Stimulated activated CD4-positive, alpha-beta T cell treated with anti-CD3 and anti-CD28 coated beads, Interleukin-4, amount 100 ng/mL, for 48 hours (primary cell): ENCODE measurements at places on chromosomes 4 and X.

DNA sequence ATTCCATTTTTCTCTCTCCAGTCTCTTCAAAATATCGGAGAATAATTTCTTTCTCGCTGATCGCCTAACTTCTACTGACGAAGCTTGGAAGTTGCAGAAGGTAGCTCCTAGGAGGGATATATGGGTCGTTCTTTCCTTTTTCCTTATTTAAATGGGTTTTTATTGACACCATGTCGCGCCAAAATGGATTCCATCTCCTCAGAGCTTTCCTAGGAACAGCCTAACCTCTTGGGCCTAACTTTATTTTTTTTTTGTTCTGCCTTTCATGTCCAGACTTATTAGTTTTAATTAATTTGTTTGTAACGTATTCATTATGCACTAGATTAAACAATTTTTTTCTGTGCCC lies 359.4 kb upstream of the ZCCHC13 start:
- no peak for DNase-seq

- DNase-seq: no peak
Observed at GRCh38 chrX:65745427-65745826, 78.0 kb downstream of the MSN start.

- no peak for DNase-seq
Observed at GRCh38 chrX:20472620-20473258, 206.0 kb upstream of the RPS6KA3 start.

DNA sequence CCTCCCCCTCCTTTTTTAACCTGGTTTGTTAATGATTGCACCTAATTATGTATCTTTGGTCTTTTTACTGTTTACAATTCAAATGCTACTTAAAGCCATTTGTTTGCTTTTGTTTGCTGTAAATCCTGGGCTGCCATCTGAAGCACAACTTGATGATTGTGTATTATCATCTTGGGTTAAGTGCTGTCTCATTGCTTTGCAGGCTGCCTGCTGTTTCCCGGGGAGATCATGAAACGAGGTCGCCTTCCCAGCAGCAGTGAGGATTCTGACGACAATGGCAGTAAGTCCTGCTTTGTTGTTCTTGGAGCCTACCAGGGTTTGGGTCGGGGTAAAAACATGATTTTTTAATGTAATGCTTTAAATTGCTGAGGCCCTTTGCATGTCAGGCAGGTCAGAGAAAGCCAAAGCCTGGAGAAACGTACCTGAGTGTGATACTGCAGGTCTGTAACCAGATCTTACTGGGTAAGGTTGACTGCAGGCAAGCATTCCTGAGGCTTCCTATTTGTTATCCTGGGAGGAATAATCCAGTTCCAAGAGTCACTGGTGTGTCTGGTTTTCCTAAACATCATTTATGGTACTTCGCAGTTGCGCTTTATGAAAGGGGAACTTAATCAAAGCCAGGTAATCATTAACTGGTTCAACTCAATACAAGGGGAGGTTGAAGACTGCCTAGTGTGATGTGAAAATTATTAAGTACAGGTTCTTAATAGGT lies 22.2 kb downstream of the JADE1 start:
- DNase-seq: no peak

DNA sequence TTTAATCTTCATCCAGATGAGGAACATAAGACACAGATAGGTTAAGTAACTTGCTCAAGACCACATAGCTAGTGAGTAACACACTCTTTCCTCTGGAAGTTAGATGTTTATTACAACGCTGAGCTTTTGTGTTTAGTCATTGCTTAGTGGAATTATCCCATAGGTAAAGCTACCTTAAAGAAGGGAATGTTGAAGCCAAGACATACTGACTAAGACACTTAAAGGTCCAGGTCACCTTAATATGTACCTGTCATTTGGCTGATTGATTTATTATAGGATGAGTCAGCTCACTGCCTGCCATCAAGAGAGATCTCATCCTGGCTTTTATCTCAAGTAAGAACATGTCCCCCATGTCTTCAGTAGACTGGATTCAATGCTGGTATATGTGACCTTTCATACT lies 53.4 kb downstream of the KDR start:
- DNase-seq: no peak

DNA sequence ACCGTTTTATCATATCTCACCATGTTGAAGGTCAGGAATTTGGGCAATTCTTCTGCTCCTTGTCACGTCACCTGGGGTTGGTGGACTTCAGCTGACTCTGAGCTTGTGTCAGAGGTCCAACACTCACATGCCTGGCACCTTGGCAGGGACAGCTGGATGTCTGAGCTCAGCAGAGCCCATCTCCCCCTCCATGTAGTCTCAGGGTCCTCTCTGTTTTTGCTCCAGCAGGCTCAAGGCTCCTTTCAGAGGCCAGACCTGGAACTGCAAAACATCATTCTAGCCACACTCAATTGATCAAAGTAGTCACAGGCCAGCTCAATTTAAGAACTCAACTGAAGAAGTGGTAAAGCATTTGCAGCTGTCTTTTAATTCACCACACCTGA lies 45.4 kb downstream of the EDNRA start:
- no peak for DNase-seq

DNA sequence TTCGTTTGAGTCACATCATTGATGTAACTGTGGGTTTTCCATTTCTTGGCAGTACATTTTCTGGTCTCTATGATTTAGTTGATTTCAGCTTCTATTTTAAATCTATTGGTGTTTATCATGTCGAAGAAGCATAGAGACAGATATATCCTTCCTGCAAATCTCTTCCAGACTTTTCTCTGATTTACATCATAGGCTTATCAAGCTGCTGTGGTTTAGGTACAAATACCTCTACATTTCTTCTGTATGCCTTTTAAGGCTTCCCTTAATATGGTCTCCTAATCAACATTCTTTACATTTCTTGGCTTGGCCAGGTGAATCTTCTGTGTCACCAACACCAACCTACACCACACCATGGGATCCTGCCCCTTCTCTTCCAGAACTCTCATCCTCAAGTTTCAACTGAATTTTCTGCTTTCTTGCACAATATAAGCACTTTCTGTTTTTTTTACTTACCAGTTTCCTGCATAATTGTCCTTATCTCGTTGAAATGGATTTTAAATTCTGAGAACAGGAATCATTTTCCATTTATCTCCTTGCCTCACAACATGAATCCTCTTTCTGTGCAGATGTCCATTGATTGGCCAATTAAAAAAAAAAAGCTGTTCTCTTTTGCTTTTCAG lies 626.9 kb downstream of the ANKRD50 start:
- no peak for DNase-seq

DNA sequence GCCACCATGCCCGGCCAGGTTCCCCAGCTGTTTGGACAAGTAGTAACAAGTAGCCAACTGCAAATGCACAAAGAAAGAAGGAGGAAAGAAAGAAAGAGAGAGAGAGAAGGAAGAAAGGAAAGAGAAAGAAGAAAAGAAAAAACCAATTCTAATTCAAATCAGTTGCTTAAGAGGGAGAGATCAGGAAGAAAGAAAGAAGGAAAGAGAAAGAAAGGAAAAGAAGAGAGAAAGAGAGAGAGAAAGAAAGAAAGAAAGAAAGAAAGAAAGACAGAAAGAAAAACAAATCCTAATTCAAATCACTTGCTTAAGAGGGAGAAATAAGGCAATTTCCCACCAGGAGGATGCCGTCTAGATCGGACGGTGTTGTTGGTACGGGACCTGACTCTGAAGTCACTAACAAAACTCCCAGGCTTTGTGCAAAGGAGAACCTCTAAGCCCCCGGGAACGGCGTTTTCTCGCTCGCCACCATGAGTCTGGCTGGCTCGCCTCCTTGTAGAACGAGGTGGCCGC lies 95.5 kb upstream of the PPP2R3B start:
- DNase-seq: no peak

GRCh38 chrX:136256026-136256425 lies 4.8 kb upstream of the MAP7D3 start:
- DNase-seq: no peak

DNA sequence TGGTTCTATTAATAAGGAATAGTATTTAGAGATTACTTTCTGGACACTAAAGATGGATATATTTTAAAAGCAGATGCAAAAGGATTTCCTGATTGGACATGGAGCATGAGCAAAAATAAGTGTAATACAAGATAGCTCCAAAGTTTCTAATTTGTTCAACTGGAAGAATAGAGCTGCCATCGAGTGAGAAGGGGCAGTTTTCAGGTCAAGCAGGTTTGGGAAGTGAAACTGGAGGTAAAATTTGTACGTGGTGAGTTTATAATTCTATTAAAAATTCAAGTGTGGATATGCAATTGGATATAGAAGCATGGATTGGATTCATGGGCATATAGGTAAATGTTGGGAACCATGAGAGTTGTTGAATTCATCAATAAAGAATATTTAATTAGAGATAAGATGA lies 31.8 kb downstream of the PRDM8 start:
- DNase-seq: no peak

DNA sequence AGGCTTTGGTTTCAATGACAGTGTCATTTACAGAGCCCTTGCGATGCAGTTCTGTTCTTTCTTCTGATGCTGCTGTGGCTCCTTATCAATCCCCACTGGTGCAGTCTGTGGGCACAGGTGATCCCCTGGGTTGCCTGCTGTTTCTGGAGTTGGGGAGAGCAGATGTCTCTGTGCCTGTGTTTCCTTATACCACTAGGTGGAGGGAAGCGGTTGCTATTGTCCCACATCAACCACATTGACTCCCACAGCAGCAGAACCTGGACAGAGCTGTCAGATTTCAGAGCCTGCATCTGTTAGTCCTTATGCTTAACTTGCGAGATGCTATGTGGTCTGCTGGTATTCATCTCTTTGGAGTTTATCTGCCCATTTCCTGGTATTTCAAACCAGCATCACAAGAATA lies 57.7 kb downstream of the NEIL3 start:
- DNase-seq: no peak

DNA sequence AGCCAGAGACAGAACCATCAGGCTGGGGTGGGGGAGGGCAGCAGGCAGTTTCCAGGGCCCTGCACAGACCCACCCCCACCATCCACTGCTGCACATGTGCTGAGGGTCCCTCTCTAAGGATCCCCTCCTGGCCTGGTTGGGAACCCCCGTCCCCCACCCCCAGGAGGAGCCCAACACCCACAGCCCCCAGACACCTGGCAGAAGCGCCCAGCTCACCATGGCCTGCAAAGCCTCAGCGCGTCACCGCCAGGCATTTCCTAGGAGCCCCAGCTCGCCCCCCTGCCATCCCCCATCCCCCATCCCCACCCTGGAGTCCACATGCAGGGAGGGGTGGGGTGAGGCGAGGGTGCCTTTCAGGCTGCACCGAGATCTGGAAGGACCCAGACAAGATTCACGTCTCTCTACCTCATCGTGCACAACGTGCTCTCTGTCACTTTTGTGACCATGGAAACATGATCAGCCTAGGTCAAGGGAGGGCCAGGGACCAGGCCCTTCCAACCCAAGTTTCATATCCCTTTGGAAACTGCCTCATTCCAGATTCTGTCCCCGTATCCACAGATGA lies 9.3 kb downstream of the MXD4 start:
- no peak for DNase-seq

- DNase-seq: no peak
Observed at GRCh38 chr4:127479031-127479622, 153.6 kb upstream of the INTU start.

GRCh38 chr4:105461221-105461620 lies 12.6 kb downstream of the PPA2 start:
- DNase-seq: no peak

GRCh38 chr4:23425570-23425969 lies 464.3 kb downstream of the PPARGC1A start:
- DNase-seq: no peak

- DNase-seq: no peak
Observed at GRCh38 chrX:106170318-106170717, 2.2 kb downstream of the PWWP3B start.

GRCh38 chr4:75673959-75674328 lies 733 bp upstream of the G3BP2 start:
- no peak for DNase-seq

GRCh38 chr4:145988628-145989027 lies 50.0 kb upstream of the ZNF827 start:
- DNase-seq: no peak

GRCh38 chrX:55357236-55357635 lies 92.5 kb upstream of the PAGE3 start:
- no peak for DNase-seq

- DNase-seq: no peak
Observed at GRCh38 chr4:52957220-52957686, 95.1 kb downstream of the RASL11B start.

DNA sequence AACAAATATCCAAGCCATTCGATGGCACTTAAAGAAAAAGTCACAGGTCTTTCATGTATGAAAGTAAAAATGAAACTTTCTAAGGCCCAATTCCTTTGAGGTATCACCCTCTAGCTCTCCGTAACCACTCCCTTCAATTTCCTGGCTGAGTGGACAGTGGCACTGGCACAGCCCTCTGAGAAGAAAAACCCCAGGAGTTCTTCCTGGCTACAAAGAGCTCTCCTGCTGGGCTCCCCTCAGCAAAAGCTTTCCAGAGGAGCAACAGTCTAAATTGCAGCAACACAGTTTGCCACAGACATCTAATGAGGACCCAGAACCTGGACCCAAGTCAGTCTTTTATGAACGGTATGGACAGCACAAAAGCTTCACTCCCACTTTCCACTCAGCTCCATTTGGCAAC lies 71.8 kb downstream of the FUNDC1 start:
- no peak for DNase-seq

GRCh38 chr4:23710298-23710697 lies 179.5 kb downstream of the PPARGC1A start:
- no peak for DNase-seq

GRCh38 chr4:42048394-42048793 lies 58.1 kb downstream of the SLC30A9 start:
- DNase-seq: no peak

- no peak for DNase-seq
Observed at GRCh38 chrX:132592880-132593279, 104.0 kb upstream of the MBNL3 start.

GRCh38 chr4:87941537-87942392 lies 33.7 kb upstream of the SPP1 start:
- DNase-seq: no peak

DNA sequence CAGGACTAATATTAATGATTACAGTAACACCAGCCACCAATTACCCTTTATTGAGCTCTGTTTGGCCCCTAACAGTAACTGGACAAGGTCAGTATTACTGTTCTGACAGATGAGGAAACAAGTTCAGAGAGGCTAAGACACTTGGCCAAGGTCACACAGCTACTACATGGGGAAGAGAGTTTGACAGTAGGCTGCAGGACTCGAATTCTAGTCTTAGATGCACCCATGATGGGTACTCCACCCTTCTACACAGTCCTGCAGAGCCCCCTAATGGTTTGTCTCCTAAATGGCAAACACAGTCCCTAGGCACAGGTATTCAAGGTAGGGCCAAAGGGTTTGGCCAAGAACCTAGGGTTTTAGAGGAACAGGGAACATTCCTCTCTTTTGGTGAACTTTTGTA lies 93.9 kb downstream of the NSUN7 start:
- no peak for DNase-seq

DNA sequence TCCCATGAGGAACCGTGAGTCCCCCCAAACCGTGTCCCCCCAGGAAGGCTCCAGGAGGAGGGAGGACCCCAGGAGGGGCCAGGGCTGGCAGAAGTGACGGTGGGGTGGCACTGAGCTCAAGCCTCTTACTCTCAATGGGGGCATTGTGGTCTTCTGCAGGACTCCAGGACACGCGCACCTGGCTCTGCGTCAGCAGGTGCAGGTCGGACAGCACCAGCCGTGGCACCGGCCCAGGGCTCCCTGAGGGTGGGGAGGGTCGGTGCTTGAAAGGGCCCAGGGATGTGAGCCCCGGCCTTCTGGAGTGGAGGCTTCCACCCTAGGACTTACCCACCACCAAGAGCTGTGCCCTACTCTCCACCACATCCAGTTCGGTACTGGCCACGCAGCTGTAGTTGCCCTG lies 18.3 kb downstream of the L1CAM start:
- DNase-seq: no peak
